ENCODE measurements at places on chromosomes 13 and 19.

GRCh38 chr13:49297338-49297737 is 49.6 kb downstream of the CDADC1 start:
- DNase-seq, result no peak

- DNase-seq, result no peak
Observed at GRCh38 chr19:45577111-45577905, 7.3 kb downstream of the OPA3 start.

DNA sequence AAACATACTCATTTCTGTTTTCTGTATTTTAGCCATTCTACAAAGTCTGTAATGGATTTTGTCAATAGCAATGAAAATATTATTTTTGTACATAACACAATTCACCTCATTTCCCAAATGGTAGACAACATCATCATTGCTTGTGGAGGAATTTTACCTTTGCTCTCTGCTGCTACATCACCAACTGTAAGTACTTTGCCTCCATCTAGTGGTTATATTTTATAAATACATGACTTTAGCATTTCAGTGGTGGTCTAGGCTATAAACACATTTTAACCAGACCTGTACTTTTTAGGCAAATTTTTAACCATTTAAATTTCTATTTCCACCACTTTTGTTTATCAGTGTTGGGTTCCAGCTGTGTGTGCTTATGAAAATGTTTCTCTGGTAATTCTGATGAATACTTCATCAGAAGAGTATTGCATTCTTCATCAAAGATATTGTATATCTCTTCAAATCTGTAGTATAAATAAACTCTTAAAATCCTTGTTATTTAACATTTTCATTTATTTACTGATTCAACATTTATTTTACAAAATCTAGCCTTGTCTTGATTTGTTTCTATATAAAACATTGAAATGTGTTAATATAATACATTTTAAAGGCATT is 222.4 kb downstream of the NBEA start:
- peak; percentile 64 for DNase-seq

- DNase-seq, result no peak
Observed at GRCh38 chr13:28637714-28638355, 21.1 kb upstream of the POMP start.

DNA sequence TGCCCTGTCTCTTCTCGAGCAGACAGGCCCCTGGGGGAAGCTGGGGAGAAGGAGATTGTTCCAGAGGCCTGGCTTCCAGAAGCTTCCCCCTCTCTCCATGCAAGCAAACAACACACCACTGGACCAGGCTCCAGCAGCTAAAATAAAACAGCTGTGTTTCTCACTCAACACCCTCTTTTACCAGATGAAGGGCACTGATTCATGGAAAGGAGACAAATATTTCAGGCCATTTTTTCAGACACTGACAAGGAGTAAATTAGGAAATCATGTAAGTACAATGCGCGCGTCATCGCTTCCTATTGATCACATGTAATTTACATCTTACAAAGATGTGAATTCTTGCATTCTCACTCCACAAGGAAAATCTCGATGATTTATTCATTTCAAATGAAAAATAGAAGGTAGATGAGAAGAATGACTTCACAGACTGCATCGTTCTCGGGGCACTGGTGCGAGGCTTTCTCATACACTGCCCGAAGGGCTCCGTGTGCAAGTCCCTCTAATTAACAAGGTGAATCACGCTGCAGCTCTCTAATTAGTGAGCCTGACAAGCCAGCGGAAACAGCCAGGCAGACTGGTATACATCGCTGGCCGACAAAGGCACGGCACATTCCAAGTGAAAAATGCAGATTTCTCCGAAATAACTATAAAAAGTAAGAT is 153.6 kb downstream of the KCTD15 start:
- DNase-seq, result peak; percentile 65

DNA sequence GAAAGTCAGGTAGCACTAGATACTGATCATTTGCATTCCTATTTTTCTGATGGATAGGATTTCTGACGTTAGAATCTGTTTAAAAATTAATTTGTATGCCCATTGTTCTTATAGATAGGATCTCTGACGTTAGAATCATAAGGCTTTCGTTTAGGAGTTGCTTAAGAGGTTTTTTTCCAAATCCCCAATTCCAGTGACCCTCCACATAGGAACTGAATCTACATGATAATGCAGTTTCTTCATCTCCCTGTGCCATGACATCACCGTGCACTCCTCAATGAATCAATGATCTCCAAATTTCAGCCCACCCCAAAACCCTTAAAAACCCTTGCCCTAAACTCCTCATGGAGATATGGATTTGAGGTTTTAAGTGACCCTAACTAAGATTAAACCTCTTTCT is 87.2 kb downstream of the RXFP2 start:
- no peak for DNase-seq

DNA sequence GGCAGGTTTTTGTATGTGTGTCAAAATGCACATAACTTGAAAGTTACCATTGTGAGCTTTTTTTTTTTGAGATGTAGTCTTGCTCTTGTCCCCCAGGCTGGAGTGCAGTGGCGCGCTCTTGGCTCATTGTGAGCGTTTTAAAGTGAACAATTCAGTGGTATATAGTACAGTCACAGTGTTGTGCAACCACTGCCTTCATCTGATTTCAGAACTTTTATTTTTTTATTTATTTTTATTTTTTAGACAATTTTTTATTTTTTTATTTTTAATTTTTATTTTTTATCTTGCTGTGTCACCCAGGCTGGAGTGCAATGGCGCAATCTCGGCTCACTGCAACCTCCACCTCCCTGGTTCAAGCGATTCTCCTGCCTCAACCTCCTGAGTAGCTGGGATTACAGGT is 15.0 kb downstream of the SLC25A42 start:
- DNase-seq, result no peak

DNA sequence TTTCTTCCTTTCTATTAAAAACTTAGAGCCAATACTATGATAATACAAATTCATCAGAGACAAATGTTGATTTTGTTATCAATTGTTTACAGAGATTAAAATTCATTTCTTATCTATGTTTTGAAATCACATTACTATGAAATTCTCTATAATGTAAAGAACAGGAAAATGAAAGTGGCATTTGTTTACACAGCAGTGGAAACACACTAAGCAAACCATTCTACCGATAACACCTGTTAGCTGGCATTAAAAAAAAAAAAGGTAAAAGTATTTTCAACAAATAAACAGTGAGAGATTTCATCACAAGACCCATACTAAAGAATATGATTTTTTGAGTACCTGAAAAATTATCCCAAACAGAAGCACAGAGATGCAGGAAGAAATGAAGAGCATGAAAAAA is 4.8 kb upstream of the CCDC70 start:
- no peak for DNase-seq

- no peak for DNase-seq
Observed at GRCh38 chr13:48093588-48093987, 1.3 kb downstream of the MED4 start.

DNA sequence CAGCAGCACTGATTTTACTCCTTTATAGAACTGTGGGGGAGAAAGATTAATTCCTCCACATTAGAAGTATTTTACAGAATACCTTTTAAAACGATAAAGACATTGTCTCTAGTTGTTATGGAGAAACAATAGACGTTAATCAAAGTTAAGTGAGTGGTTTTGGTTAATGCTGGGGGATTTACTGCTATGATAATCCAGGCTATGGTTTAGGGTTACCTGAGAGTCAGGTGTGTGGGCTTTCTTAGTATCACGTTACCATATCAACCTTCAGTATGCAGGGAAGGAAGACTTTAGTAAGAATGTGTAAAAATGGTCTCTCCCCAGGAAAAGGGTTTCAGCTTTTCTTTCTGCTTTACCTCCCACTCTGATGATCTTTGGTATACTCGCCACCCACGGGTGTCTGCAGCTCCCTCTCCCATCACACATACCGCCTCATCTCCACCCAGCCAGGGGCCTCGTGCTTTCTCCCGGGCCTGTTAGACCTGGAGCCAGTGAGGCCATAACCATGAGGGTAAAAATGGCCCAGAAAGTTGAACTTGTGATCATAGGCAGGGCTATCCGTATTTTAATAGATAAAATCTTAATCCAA is 45.6 kb upstream of the WDFY2 start:
- no peak for DNase-seq

DNA sequence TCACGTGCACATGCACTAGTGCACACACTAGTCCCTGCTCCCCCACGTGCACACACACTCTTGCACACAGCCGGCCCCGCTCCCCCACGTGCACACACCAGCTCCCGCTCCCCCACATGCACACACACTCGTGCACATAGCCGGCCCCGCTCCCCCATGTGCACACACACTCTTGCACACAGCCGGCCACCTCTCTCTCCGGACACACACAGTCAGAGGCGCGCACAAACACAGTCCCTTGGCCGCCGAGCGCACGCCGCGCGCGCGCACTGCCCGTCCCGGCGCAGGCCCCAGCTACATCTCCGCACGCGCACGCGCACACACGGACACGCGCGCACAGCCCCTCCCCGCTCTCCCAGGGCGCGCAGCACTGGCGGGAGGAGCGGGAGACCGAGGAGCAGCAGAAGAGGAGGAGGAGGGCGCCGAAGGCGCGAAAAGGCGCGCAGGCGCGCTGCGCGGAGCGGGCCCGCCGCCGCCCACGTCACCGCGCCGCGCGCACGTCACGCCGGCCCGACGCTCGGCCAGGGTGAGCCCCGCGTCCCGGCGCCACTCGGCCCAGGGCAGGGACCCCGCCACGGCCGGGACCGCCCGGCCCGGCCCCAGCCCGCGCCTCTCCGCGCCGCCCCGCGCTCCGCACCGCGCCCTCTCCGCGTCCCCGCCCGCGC is at the start of gene TFDP1:
TSS of gene TFDP1 (plus strand) at position 549 of the 665 bp plus-strand sequence. CDS start 1,085 bp downstream, outside the sequence.
- DNase-seq, result peak; percentile 96

GRCh38 chr13:73985783-73986182 is 148.4 kb downstream of the KLF12 start:
- DNase-seq, result no peak

DNA sequence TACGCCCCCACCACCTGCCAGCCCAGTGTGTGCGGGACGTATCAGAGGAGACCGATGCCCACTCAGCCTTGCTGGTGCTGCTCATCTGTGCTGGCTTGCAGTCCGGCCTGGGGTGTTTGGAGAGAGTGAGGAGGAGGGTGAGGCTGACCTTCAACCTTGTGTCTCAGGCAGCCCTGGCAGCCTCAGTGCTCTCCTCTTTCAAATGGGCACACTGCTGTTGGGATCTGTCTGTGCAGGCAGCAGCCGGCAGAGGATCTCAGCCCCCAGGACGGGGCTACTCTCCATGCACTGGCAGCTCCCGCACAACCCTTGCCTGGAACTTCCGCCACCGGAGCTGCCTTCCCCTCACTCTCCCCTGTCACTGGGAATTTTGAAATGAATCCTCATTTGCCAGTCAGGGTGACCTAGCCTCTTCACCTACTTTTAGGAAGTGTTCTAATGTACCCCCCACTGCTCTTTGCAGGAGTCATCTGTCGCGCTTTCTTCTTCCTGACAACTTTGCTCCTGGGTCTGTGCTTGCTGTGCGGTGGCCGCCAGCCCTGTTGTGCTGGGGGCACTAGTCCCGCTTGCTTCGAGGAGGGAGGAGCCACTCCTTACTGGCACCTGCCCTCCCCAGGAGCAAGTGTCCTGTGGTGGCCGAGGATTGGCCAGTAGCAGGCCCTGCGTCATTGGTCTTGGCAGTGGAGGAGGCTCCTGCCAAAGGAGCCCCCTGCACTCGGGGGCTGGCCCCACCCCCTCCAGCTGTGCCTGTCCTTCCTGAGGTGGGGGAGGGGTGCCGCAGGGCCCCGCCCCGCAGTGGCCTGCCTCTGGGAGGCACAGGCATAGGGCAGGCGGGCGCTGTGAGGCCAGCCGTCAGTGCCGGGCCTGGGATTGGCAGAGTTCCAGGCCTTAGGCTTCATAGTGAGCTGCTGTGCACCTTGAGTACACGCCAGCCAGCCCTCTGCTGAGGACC is 53.4 kb downstream of the TSSK6 start:
- peak; percentile 51 for DNase-seq

DNA sequence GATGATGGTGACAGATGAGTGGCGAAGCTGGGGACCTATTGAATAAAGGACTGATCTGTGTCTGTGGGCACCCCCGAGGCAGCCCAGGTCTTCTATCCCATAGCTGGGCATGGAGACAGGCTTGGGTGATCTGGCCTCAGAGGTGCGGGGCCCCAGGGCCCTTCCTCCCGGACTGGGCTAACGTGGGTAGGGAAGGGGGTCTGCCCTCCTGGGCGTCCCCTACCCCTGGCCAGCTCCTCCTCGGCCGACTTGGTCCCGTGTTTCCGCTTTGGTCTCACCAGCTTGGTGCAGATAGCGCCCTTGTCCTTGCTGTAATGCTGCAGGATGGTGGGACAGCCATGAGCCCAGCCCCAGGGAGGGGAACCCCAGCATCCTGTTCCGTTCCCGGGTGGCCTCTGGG is 3.3 kb downstream of the MATK start:
- no peak for DNase-seq

GRCh38 chr19:55161571-55162322 is 4.2 kb upstream of the TNNI3 start:
- DNase-seq, result no peak

DNA sequence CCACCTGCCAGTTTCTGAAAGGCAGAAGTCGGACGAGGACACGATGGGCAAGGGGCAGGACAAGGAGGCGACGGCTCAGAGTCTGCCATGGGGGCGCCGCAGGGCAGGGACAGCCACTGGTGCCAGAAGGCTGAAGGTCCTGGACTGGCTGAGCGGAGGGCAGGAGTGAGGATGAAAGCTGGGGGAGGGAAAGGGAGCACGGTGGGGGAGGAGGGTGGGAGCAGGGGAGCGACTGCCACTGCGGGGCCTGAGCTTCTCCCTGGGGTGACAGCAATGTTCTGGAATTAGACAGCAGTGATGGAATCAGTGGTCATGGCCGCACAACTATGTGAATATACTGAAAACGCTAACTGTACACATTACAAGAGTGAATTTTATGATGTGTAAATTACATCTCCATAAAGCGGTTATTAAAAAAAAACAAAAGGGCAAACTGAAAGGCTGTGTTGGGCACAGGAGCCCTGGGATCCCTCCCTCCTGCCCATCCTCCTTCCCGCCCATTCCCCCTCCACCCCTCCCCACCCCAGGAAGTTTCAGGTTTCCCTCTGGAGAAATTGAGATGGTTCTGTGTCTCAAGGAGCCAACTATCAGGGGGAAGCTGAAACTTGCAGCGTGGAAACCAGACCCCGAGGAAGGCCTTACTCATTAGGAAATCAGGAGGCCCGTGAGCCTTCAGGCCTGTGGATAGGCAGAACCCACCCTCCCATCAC is 15.9 kb downstream of the MLLT1 start:
- no peak for DNase-seq

- no peak for DNase-seq
Observed at GRCh38 chr19:2517881-2518601, 42.1 kb downstream of the GADD45B start.

DNA sequence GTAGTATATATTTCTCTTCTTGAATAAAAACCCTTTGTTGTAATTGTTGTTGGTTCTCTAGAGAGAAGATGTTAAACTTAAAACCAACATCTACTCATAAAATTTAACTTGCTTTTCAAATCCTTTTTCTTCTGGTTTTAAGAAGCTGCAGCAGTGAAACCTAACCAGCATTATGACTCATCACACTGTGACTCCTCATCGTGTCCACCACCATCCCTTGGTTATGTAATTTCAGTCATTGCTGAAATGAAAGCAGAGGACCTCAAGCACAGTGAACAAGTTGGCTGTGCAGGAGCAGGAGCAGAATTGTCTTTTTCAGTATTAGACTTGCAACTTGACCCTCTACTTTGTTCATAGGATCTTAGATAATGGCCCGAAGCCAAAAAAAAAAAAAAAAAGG is 64.9 kb upstream of the HTR2A start:
- no peak for DNase-seq

GRCh38 chr13:21011378-21011777 is 50.0 kb downstream of the LATS2 start:
- DNase-seq, result no peak

Data from brain (organoid and tissue), 16 donors.